Neural progenitor cell (in vitro differentiated cells): ENCODE measurements at places on chromosomes 5 and 9. TPM values are rescaled to one million over a fixed set of nuclear protein-coding genes. Genes with fewer than 3 reads are reported as not detected.
A peak's percentile ranks its signal among the peaks of the same experiment; 100 is the strongest.

Gene QRFP
- total RNA-seq, result not detected in 2 replicates

Gene CBY3
- total RNA-seq, result not detected in 2 replicates

Gene TRPM6
- 0.09 TPM in 1 of 2 replicates, not detected in the other for total RNA-seq

Gene GOLM1
- total RNA-seq, result 73.7 and 83.5 TPM in 2 replicates

Gene ACOT12
- 1.2 TPM in 1 of 2 replicates, not detected in the other for total RNA-seq

Gene FBP2
- not detected in 2 replicates for total RNA-seq

Gene RUFY1
- total RNA-seq, result 45.0 and 45.8 TPM in 2 replicates

Gene CRB2
- 18.5 and 70.7 TPM in 2 replicates for total RNA-seq

Gene ANXA6
- total RNA-seq, result 95.0 and 97.6 TPM in 2 replicates

Gene FAM200C
- 15.8 and 25.3 TPM in 2 replicates for total RNA-seq

Gene FLT4
- 2.3 and 13.9 TPM in 2 replicates for total RNA-seq

Gene SLC27A4
- 4.4 and 8.6 TPM in 2 replicates for total RNA-seq

Gene CYFIP2
- 70.2 and 125 TPM in 2 replicates for total RNA-seq

Gene BNC2
- total RNA-seq, result 1.2 and 2.4 TPM in 2 replicates

Gene LHX2
- 36.3 and 59.5 TPM in 2 replicates for total RNA-seq

Gene ARHGEF37
- total RNA-seq, result 0.99 and 1.7 TPM in 2 replicates

- no peak overlapping the region for H3K27ac ChIP-seq
- no peaks in the 10 kb centered on the region for H3K4me1 ChIP-seq
- DNase-seq, result no peak
These were observed 1788.0 kb upstream of the NUDT12 start for GRCh38 chr5:105350486-105351140.

- DNase-seq, result no peak
- H3K27me3 ChIP-seq, result no peaks in the 10 kb centered on the region
- no peaks in the 10 kb centered on the region for H3K4me1 ChIP-seq
- H3K27ac ChIP-seq, result no peak overlapping the region
- H3K4me3 ChIP-seq, result no peak overlapping the region
These were observed 21.7 kb downstream of the RMI1 start for GRCh38 chr9:84002344-84002743.

- no peaks in the 10 kb centered on the region for H3K27me3 ChIP-seq
- no peak overlapping the region for H3K4me3 ChIP-seq
These were observed 94.1 kb downstream of the APBA1 start for GRCh38 chr9:69578026-69578425.

DNA sequence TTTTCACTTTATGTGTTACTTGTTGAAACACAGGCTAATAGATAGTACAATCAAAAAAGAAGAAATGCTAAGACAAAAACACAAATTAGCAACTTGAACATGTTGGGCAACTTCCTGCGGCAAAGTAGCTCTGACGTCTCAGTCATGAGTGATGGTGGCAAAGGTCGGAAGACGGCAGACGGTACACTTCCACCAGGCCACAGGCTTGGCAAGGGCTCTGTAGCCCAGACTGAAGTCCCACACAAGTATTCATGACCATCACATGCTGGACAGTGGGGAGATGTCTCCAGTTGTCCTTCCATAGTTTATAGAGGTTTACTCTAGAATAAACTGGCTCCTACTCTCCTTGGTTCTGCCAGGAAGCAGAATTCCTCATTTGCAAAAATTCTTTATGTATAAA lies 831.3 kb downstream of the MTRR start:
- no peak overlapping the region for H3K27ac ChIP-seq
- no peaks in the 10 kb centered on the region for H3K36me3 ChIP-seq
- H3K4me3 ChIP-seq, result no peak overlapping the region
- no peak for DNase-seq

GRCh38 chr5:179417696-179418095 lies 72.4 kb upstream of the ADAMTS2 start:
- H3K4me3 ChIP-seq, result no peak overlapping the region
- H3K4me1 ChIP-seq, result no peaks in the 10 kb centered on the region
- H3K27me3 ChIP-seq, result no peaks in the 10 kb centered on the region

DNA sequence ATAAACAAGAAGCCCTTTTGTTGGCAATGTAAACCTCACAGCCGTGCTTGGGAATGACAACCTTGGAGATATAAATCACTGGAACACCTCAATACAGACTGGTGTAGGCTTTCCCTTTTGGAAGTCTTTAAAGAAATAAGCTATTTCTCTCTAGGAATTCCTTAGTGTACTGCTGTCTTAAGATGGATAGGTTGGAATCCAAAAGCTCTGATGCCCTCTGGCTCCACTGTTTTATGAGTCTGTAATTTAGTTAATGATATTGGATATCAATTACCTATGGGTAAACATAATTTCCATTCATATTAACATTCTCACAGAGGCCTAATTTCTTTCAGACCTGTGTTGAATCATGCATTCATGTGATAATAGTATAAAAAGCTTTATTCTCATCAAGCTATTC lies 435.9 kb upstream of the MPDZ start:
- DNase-seq, result no peak
- H3K27me3 ChIP-seq, result no peaks in the 10 kb centered on the region
- no peaks in the 10 kb centered on the region for H3K36me3 ChIP-seq
- H3K4me1 ChIP-seq, result no peaks in the 10 kb centered on the region
- no peak overlapping the region for H3K27ac ChIP-seq

- DNase-seq, result no peak
- no peaks in the 10 kb centered on the region for H3K27me3 ChIP-seq
- H3K36me3 ChIP-seq, result no peaks in the 10 kb centered on the region
- peaks cover 4% of the 10 kb centered on the region for H3K4me1 ChIP-seq
These were observed 706.6 kb downstream of the EFNA5 start for GRCh38 chr5:106964132-106964531.

DNA sequence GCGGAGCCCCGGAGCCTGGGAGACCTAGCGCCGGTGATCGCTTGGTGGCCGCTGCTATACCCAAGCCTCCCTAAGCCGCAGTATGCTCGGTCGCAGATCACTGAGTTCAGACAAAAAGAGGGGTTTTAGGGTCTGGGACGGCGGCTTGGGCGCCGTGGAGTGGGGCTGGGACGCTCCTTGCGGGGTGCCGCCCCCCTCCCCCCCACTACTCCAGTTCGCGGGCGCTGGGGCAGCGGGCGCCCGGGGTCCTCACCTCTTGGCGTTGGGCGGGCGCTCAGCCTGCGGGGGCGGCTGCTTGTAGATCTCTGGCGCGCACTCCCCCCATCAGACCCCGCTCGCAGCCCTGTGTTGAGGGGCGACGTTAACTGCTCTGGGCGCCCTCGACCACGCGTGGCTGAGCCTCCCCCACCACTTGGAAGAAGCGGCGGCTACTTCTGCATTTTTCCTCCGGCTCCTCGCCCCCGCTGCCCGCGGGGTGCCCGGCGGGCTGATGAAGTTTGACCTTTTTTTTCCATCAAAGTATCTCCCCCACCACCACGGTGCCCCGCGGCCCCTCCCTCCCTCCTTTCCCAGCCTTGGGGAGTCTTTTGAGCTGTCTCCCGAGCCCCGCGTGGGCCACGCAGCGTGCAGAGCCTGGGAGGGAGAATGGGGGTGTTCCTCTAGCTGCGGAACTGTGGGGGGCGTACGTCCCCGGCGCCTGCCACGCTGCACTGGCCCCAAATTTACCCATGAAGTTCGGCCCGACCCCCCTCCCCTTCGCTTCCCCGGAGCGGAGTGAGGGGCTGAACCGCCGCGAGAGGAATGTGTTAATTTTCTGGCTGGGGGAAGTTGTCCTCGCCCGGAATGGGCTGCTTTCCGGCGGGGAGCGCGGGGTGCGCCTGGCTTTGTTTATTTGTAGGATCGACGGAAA lies 1.2 kb downstream of the CXXC5 start:
- H3K4me3 ChIP-seq, result peak overlapping the region; percentile 89
- H3K27me3 ChIP-seq, result peaks cover 37% of the 10 kb centered on the region
- H3K27ac ChIP-seq, result no peak overlapping the region
- peaks cover 47% of the 10 kb centered on the region for H3K4me1 ChIP-seq
- peak; percentile 78 for DNase-seq

GRCh38 chr5:112863549-112863948 lies 2.5 kb downstream of the SRP19 start:
- no peak for DNase-seq
- H3K4me1 ChIP-seq, result peaks cover 9% of the 10 kb centered on the region
- no peak overlapping the region for H3K27ac ChIP-seq
- H3K4me3 ChIP-seq, result no peak overlapping the region
- peaks cover 3% of the 10 kb centered on the region for H3K27me3 ChIP-seq

- H3K4me3 ChIP-seq, result no peak overlapping the region
- H3K27me3 ChIP-seq, result no peaks in the 10 kb centered on the region
- DNase-seq, result no peak
- peaks cover 15% of the 10 kb centered on the region for H3K4me1 ChIP-seq
- no peak overlapping the region for H3K27ac ChIP-seq
- H3K36me3 ChIP-seq, result no peaks in the 10 kb centered on the region
These were observed 33.8 kb downstream of the ZNF131 start for GRCh38 chr5:43154469-43154868.

- no peak overlapping the region for H3K4me3 ChIP-seq
- H3K4me1 ChIP-seq, result no peaks in the 10 kb centered on the region
- no peak overlapping the region for H3K27ac ChIP-seq
- H3K36me3 ChIP-seq, result no peaks in the 10 kb centered on the region
- no peak for DNase-seq
These were observed 29.3 kb upstream of the PHYKPL start for GRCh38 chr5:178261666-178262600.

GRCh38 chr5:90406466-90406865 lies 3.1 kb downstream of the CETN3 start:
- H3K27me3 ChIP-seq, result no peaks in the 10 kb centered on the region
- H3K4me3 ChIP-seq, result no peak overlapping the region
- no peak overlapping the region for H3K27ac ChIP-seq
- H3K4me1 ChIP-seq, result peaks cover 22% of the 10 kb centered on the region
- DNase-seq, result no peak

- H3K27me3 ChIP-seq, result no peaks in the 10 kb centered on the region
- no peak overlapping the region for H3K4me3 ChIP-seq
- no peaks in the 10 kb centered on the region for H3K36me3 ChIP-seq
- no peaks in the 10 kb centered on the region for H3K4me1 ChIP-seq
These were observed 197.5 kb downstream of the PCSK5 start for GRCh38 chr9:76087976-76088375.

DNA sequence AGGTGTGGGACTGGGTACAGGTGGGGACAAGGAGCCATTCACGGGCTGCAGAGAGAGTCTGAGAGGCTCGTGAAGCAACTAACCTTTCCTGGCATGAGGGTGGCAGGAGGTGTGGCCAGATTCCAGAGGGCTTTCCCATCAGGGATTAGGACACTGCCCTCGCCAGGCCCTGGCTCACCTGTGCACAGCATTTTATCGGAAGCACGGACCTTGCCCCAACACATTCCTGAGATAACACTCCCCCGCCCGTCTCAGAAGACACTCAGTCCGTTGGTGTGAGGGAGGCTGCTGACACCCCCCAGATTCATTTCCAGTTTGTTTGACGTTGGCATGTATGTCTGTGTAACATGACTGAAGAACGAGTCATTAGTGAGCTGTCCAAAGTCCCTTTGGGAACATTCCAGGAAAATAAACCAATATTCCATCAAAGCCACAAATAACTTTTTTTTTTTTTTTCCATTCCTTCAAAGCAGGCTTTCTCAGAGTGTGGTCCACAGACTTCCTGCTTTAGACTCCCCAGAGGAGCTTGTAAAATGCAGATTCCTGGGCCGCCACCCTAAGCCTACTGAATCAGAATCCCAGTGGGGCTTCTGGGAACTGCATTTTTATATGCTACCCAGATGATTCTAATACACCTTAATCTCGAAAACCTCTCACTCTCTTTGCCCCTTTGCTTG lies 23.4 kb downstream of the WWC1 start:
- no peak overlapping the region for H3K4me3 ChIP-seq
- DNase-seq, result no peak
- H3K36me3 ChIP-seq, result no peaks in the 10 kb centered on the region
- H3K4me1 ChIP-seq, result peaks cover 28% of the 10 kb centered on the region

GRCh38 chr5:39946356-39947045 lies 521.7 kb upstream of the DAB2 start:
- H3K4me1 ChIP-seq, result no peaks in the 10 kb centered on the region
- H3K36me3 ChIP-seq, result no peaks in the 10 kb centered on the region
- H3K27me3 ChIP-seq, result no peaks in the 10 kb centered on the region
- no peak for DNase-seq

- no peaks in the 10 kb centered on the region for H3K36me3 ChIP-seq
- peaks cover 27% of the 10 kb centered on the region for H3K27me3 ChIP-seq
- no peak overlapping the region for H3K4me3 ChIP-seq
- H3K4me1 ChIP-seq, result peaks cover under 1% of the 10 kb centered on the region
These were observed 5.4 kb downstream of the GDA start for GRCh38 chr9:72154468-72155285.

GRCh38 chr9:89984214-89984613 lies 379.4 kb downstream of the GADD45G start:
- H3K4me3 ChIP-seq, result no peak overlapping the region
- H3K36me3 ChIP-seq, result no peaks in the 10 kb centered on the region
- DNase-seq, result no peak

- no peak overlapping the region for H3K27ac ChIP-seq
- no peak overlapping the region for H3K4me3 ChIP-seq
- no peaks in the 10 kb centered on the region for H3K4me1 ChIP-seq
- no peaks in the 10 kb centered on the region for H3K36me3 ChIP-seq
These were observed 358.0 kb downstream of the TAF11L14 start for GRCh38 chr5:17992291-17992690.

GRCh38 chr5:2205596-2206226 lies 323.0 kb upstream of the IRX4 start:
- peaks cover 7% of the 10 kb centered on the region for H3K4me1 ChIP-seq
- no peak overlapping the region for H3K4me3 ChIP-seq
- no peaks in the 10 kb centered on the region for H3K36me3 ChIP-seq
- peak; percentile 49 for DNase-seq

DNA sequence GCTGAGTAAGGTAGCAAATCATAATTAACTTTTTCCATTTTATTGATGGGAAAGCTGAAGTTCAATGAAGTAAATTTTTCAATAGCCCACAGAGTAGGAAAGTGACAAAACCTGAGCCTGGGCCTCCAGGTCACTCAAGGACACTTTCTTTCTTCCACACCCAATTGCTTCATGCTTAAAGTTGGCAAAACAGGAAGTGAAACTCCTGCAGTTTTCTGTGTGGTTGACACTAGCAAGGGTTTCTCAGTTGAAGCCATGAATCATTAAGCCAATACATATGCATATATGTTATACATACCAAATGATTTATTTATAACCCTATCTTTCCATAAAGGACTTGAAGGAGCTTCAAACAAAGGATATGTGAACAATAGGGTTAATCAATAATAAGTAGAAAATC lies 13.9 kb downstream of the TLR4 start:
- H3K27me3 ChIP-seq, result no peaks in the 10 kb centered on the region
- no peak overlapping the region for H3K4me3 ChIP-seq
- H3K27ac ChIP-seq, result no peak overlapping the region
- no peaks in the 10 kb centered on the region for H3K36me3 ChIP-seq
- DNase-seq, result no peak

- no peak for DNase-seq
- H3K4me3 ChIP-seq, result no peak overlapping the region
- peaks cover 2% of the 10 kb centered on the region for H3K4me1 ChIP-seq
- H3K36me3 ChIP-seq, result no peaks in the 10 kb centered on the region
These were observed 108.9 kb upstream of the CHD1 start for GRCh38 chr5:99037668-99038067.

GRCh38 chr9:131490514-131490913 lies 12.2 kb upstream of the POMT1 start:
- peaks cover 6% of the 10 kb centered on the region for H3K36me3 ChIP-seq
- H3K4me3 ChIP-seq, result no peak overlapping the region
- H3K27ac ChIP-seq, result no peak overlapping the region
- DNase-seq, result no peak
- no peaks in the 10 kb centered on the region for H3K4me1 ChIP-seq

- H3K36me3 ChIP-seq, result no peaks in the 10 kb centered on the region
- no peaks in the 10 kb centered on the region for H3K4me1 ChIP-seq
- no peak for DNase-seq
- H3K27me3 ChIP-seq, result no peaks in the 10 kb centered on the region
These were observed 898.0 kb upstream of the C9orf72 start for GRCh38 chr9:28471261-28471660.
